ENCODE measurements at places on chromosomes 13 and 19.
A peak's percentile ranks its signal among the peaks of the same experiment; 100 is the strongest.

DNA sequence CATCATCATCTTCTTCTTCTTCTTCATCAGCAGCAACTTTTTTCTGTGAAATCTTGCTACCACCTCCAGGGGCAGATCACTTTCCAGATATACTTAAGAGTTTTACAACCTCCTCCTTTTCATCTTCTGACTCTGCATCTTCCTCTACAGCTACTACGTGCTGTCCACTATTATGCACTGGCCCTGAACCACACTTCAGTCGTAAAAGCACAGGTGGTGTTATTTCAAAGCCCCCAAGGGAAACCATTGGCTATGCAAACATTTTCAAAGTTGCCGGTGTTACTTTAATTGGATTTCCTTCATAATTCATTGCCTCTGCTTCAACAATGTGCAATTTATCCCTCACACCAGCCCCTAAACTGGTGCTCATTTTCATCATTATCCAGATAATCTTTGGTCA is 75.0 kb downstream of the POLR1D start:
- no peak for DNase-seq

- no peak for DNase-seq
Measured at GRCh38 chr13:31849206-31849605, 109.9 kb downstream of the RXFP2 start.

GRCh38 chr19:42271861-42272534 is 2.9 kb downstream of the CIC start:
- no peak for DNase-seq

DNA sequence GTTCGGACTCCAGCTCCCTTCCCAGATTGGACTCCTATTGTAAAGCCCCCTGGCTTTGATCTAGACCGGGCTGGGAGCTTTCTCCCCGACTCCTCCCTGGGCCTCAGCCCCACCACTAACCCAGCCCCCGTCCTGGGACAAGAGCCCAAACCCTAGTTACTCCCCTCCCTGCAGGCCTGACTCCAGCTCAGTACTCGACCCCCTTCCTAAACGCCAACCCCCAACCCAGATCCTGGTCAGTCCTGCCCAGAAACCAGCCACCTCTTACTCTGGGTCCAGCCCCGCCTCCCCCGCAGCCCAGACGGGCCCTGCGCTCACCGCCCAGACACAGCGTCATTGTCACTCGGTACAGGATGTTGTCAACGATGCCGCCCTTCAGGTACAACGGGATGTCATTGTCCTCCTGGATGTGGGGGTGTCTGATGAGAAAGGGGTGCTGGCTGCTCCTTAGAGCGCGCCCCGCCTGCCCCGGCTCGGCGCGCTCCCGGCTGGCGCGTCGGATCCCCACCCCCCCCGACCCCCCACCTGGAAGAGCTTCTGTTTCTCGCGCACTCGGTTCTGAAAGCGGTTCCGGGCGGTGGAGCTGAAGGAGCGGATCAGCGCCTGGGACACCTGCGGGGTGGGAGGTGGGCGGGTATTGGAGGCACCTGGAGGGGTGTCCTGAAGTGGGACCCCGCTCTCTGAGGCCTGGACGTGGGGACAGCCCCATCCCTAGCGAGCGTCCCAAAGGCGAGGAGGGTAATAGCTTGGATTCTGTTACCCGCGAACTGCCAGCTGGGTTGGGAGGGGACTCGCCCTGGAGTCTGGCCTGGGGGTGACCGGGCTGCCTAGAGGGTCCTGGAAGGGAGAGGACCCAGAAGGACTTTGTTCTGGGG is 866 bp downstream of the COX7A1 start:
- DNase-seq: no peak

- no peak for DNase-seq
Measured at GRCh38 chr13:111475488-111475887, 155.0 kb downstream of the TEX29 start.

DNA sequence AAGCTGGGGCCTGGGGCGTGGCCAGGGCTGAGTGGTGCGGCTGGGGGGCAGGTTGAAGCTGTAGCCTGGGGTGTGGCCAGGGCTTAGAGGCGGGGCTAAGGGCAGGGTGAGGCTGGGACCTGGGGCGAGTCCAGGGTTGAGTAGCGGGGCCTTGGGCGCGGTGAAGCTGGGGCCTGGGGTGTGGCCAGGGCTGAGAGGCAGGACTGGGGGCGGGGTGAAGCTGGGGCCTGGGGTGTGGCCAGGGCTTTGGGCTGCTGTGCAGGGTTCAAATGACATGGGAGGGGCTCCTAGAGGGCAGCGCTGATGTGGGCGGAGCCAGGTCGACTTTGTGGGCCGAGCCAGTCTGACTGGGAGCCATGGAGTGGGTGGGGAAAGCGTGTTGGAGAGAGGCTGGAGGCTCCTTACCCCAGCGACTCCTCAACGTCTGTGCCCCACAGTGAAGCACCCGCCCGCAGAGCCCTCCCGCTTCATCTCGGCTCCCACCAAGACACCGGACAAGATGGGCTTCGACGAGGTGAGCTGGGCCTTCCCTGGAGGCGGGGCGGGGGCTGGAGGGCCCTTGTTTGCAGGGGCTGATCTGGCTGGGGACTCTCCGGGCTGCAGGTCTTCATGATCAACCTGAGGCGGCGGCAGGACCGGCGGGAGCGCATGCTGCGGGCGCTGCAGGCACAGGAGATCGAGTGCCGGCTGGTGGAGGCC is 21.5 kb downstream of the COLGALT1 start:
- DNase-seq: no peak

DNA sequence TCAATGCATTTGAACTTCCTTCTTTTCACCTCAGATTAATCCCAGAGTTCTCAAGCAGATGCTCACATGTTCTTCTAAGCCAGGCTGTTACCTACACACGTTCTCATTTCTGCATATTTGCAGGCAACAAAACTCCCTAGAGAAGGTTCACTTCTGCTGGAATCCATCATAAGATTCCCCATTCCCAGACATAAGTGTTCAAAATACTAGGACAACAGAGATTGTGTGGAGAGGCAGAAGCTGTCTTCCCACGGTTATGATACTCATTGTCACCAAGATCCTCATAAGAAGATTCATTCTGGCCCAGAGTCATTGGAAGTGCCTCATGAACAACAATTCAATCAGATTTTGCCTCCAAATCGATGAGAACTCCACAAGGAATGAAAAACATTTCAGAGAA is 931.6 kb upstream of the MIR17HG start:
- no peak for DNase-seq

GRCh38 chr19:1513499-1514294 is 878 bp upstream of the ADAMTSL5 start:
- DNase-seq: peak; percentile 72

DNA sequence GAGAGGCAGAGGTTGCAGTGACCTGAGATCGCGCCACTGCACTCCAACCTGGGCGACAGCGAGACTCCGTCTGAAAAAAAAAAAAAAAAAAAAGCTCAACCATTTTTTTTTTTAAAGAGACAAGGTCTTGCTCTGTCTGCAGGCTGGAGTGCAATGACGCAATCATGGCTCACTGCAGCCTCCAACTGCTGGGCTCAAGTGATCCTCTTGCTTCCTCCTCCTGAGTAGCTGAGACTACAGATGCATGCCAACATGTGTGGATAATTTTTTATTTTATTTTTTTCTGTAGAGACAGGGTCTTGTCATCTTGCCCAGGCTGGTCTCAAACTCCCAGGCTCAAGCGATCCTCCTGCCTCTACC is 10.3 kb downstream of the EHD2 start:
- DNase-seq: no peak
